ENCODE measurements at places on chromosomes 6 and 20. TPM values are rescaled to one million over a fixed set of nuclear protein-coding genes. Genes with fewer than 3 reads are reported as not detected.

Gene BACH2
- 0.42 TPM for total RNA-seq

Gene FAM83C
- total RNA-seq = 0.06 TPM

Gene ARG1
- total RNA-seq = not detected

Gene ERVFRD-1
- total RNA-seq = not detected

Gene TDP2
- 30.7 TPM for total RNA-seq
